GOT3 (cell line): ENCODE measurements at places on chromosomes 7 and 10.

GRCh38 chr7:2192831-2193534 lies 39.8 kb downstream of the MAD1L1 start:
- no peak for DNase-seq

GRCh38 chr10:16292366-16292765 lies 144.4 kb upstream of the PTER start:
- DNase-seq, result no peak

DNA sequence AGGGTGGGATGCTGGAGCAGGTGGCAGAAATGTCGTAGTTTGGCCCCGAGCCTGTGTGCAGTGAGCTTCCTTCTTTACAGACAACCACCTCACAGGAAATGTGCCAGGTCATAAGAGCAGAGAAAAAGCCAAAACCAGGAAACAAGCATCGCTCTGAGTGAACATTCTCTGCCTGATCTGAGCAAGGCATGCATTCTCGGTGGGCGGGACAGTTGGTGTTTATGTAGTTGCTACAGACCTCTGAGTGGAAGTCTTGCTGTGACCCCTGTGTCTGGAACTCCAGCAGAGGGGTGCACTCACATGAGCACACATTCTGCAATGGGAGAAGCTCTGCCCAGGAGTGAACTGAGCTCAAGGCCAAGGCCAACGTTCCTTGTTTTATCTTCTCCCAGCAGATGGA lies 230.1 kb downstream of the TCERG1L start:
- no peak for DNase-seq

- DNase-seq, result no peak
Observed at GRCh38 chr10:132706701-132707100, 79.2 kb downstream of the NKX6-2 start.

- no peak for DNase-seq
Observed at GRCh38 chr10:555682-556350, 133.7 kb downstream of the DIP2C start.

DNA sequence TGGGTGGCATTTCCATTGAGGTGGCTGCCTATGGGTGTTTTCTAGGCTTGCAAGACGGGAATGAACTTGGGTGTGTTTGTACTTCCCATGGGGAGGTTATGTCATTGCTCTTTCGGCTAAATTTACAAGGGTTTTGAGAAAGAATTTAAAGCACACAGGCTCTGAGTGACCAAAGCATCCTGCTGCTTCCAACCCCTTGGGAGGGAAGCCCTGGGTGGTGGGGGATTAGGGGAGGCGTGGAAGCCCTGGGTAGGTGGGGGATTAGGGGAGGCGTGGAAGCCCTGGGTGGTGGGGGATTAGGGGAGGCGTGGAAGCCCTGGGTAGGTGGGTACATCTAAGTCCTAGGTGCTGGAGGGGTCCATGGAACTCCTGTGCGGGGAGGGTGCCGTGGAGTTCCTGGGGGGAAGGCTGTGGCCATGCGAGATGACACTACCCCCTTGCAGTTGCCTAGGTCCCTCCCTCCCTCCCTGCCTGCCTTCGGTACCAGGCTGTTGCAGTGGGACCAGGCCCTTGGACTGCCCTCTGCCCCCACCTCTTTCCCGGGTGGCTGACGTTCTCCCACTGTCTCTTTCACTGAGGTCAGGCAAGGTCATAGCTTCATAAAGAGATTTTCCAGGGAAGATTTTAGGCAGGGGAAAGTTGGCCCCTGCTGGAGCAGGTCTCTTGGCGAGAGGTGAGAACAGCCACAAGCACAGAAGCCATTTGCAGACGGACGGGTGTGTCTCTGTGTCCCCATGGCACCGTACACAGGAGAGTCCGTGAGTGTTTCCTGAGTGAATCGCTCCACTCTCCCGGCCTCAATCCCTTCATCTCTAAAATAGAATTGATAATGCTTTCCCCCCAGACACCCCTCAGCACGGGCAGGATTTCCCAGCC lies 19.5 kb downstream of the PRF1 start:
- no peak for DNase-seq

GRCh38 chr7:96069401-96069800 lies 252.5 kb downstream of the SLC25A13 start:
- no peak for DNase-seq

DNA sequence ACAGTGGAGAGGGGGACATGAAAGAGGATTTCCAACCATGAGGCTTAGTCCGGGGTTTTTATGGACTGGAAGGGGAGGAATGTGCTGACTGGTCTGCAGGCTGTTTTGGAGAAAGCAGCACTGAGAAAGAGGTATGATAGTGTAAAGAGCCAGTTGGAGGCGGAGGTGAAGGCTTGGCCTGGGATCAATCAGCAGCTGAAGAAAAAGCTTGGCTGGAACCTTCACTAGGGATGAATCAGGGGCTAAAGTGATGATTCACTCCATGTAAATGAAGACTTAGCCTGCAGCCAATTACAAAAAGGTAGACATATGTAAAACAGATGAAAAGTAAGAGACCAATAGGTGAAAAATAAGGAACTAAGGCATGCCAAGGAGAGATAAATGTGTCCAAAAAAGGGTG lies 1382.6 kb downstream of the GATA3 start:
- DNase-seq, result no peak

DNA sequence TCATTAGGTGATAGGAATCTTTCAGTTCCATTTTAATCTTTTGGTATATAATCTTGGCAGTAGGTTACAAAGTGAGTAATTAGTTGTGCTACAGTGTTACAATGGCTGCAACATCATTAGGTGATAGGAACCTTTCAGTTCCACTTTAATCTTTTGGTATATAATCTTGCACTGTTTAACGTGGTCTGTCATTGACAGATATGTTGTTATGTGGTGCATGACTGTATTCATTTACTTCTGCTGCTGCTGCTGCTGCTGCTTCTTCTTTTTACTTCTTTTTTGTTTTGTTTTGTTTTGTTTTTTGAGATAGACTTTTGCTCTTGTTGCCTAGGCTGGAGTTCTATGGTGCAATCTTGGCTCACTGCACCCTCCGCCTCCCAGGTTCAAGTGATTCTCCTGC lies 28.6 kb downstream of the ST7 start:
- no peak for DNase-seq

DNA sequence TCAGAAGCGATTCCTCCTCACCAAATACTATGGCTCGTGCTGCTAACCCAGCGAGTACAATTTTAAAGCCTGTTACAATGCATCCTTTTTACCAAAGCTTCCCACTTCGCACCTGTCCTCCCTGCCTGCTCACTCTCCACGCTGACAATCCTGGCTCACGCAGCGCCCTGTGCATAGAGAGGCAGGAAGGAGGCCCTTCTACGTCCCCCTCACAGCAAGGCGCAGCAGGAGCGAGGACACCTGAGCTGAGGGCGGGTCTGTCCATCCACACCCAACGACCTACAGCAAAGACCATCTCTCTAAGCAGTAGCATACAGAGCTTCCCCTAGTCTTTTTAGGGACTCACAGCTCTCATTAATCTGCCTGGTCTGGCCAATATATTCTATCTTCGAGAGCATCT lies 46.0 kb downstream of the MKI67 start:
- no peak for DNase-seq

DNA sequence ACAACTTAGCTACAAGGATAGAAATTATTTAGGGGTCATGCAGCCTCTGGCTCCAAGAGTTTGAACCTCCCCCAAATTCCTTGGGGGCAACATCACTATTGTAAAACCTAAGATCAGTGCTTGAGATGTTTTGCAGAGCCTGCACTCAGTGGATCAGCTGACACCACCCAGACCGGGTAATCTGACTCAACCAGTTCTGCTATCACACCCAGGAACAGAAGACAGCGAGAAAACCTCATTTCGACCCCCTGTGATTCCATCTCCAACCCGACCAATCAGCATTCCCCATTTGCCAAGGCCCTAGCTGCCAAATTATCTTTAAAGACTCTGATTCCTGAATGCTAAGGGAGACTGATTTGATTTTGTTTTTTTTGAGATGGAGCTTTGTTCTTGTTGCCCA lies 5.2 kb downstream of the TACR2 start:
- DNase-seq, result no peak

DNA sequence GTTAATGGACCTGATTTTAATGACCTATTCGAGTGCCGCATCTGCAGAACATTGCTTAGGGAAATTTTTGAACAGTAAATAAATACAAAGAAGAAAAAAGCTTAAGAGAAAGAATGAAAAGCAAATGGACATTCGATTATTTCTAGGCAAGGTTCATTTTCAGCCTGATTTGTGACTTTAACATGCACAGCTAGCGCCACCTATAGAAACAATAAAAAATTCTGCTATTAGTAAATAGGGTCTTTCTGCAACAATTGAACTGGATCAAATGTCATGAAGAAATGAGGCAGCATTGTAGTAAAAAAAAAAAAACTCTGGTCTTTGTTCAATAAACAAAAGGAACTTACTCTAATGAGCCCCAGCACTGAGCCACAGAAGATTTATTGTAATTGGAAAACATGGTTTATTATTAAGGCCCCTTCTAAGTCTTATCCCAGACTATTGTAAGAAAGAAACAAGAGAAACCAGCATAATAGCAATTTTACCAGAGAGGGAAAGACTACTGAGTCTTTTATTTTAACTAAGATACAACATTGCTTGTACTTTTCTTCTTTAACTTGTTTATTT lies 41.4 kb upstream of the GHITM start:
- DNase-seq, result no peak

DNA sequence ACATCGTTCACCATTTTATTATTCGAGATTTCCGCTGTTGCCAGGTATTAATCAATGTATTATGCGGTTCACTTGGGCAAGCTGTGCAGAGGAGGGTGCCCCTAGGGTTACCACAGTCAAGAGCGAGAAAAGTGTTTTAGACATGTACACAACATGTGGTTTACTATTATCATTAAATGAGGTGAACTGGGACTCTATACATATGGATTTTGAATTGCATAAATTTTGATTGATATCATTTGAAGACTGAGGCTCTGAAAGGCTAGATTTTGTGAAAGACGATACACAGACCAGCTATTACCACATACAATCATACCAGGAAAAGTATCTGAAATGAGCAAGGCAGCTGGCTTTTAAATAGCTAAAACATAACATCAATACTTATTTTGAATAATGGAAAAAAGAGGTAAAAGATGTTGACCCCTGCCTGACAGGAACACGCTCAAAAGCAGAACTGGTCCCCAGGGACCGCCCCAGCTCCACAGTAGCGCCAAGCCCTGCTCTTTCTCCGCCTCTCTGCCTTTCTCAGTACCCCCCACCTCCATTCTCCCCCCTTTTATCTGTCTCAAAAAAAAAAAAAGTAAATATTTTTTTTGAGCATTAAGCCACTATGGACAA lies 413.4 kb upstream of the MKI67 start:
- DNase-seq, result no peak
